Activated naive CD4-positive, alpha-beta T cell treated with anti-CD3 and anti-CD28 coated beads, Interleukin-2, amount 50 U/mL, for 72 hours (primary cell): ENCODE measurements at places on chromosomes 3 and 15. TPM values are rescaled to one million over a fixed set of nuclear protein-coding genes. Genes with fewer than 3 reads are reported as not detected.

SCAMP5 gene
- total RNA-seq = 11.4 TPM

KCNAB1 gene
- total RNA-seq = not detected

MYL3 gene
- not detected for total RNA-seq

EHHADH gene
- 4.2 TPM for total RNA-seq

CSPG4 gene
- total RNA-seq = not detected

NFKBIZ gene
- total RNA-seq = 62.6 TPM

SLC28A2 gene
- total RNA-seq = not detected

ACTRT3 gene
- 0.19 TPM for total RNA-seq

SCN11A gene
- total RNA-seq = 0.09 TPM

HDAC11 gene
- 3.7 TPM for total RNA-seq

CHDH gene
- total RNA-seq = 0.47 TPM

IMPG2 gene
- 0.09 TPM for total RNA-seq

ALDH1A2 gene
- not detected for total RNA-seq

RCCD1 gene
- 58.7 TPM for total RNA-seq

CEP19 gene
- total RNA-seq = 5.5 TPM

CLDN18 gene
- not detected for total RNA-seq

STRC gene
- total RNA-seq = 2.3 TPM
